ENCODE measurements at places on chromosomes 12 and 14. TPM values are rescaled to one million over a fixed set of nuclear protein-coding genes. Genes with fewer than 3 reads are reported as not detected.

Gene ABCC9
- not detected for total RNA-seq

Gene ACVRL1
- 0.14 TPM for total RNA-seq

Gene MANSC4
- not detected for total RNA-seq

Gene NRXN3
- 0.74 TPM for total RNA-seq

Gene ZC2HC1C
- total RNA-seq, result 5.1 TPM

Gene PLEKHA5
- 5.1 TPM for total RNA-seq

Gene SRRM4
- not detected for total RNA-seq

Gene BICDL1
- total RNA-seq, result 4.7 TPM

Gene PARPBP
- total RNA-seq, result 16.8 TPM

Gene TMEM229B
- total RNA-seq, result 0.23 TPM

Gene JPH4
- 0.07 TPM for total RNA-seq

Gene ARHGAP9
- total RNA-seq, result 0.94 TPM

Gene C12orf54
- not detected for total RNA-seq

Gene ACOT4
- 2.5 TPM for total RNA-seq

Gene GMPR2
- total RNA-seq, result 55.3 TPM

Gene NOVA1
- total RNA-seq, result 3.8 TPM

Gene GRIN2B
- 2.8 TPM for total RNA-seq

Gene SAV1
- 28.9 TPM for total RNA-seq

Gene ZDHHC17
- total RNA-seq, result 15.7 TPM

Gene RAN
- 1,509 TPM for total RNA-seq

Measured in A549 treated with GW870086 at 1 μM for 4 hours (cell line).